IMR-90 (cell line): ENCODE measurements at places on chromosomes 6 and 20. TPM values are rescaled to one million over a fixed set of nuclear protein-coding genes. Genes with fewer than 3 reads are reported as not detected.

RRBP1 gene
- total RNA-seq = 90.2 and 99.7 TPM in 2 replicates

PI16 gene
- total RNA-seq = under 0.01 TPM in 1 of 2 replicates, not detected in the other

VSTM2L gene
- under 0.01 and 0.18 TPM in 2 replicates for total RNA-seq

TINAG gene
- not detected in 2 replicates for total RNA-seq

SCRT2 gene
- total RNA-seq = not detected in 2 replicates

ZC2HC1B gene
- not detected in 2 replicates for total RNA-seq

ABCC10 gene
- 4.7 and 7.0 TPM in 2 replicates for total RNA-seq

PCK1 gene
- not detected in 2 replicates for total RNA-seq

PIGT gene
- 27.2 and 31.2 TPM in 2 replicates for total RNA-seq

HCRTR2 gene
- under 0.01 TPM in 1 of 2 replicates, not detected in the other for total RNA-seq

SRSF12 gene
- total RNA-seq = 0.28 and 0.36 TPM in 2 replicates

TNFAIP3 gene
- total RNA-seq = 4.4 and 5.0 TPM in 2 replicates

TREML2 gene
- not detected in 2 replicates for total RNA-seq

CENPB gene
- total RNA-seq = 59.1 and 72.2 TPM in 2 replicates

DPPA5 gene
- total RNA-seq = not detected in 2 replicates

MOG gene
- total RNA-seq = not detected in 2 replicates

TCP11 gene
- 0.36 and 0.56 TPM in 2 replicates for total RNA-seq

MEP1A gene
- total RNA-seq = not detected in 2 replicates

SLC17A3 gene
- total RNA-seq = not detected in 2 replicates

BPI gene
- total RNA-seq = not detected in 2 replicates

NKX2-4 gene
- not detected in 2 replicates for total RNA-seq

SCUBE3 gene
- 19.9 and 21.1 TPM in 2 replicates for total RNA-seq

AIF1 gene
- total RNA-seq = not detected in 2 replicates

RBBP8NL gene
- not detected in 2 replicates for total RNA-seq

DOP1A gene
- 32.4 and 35.8 TPM in 2 replicates for total RNA-seq

RNF182 gene
- 6.4 and 9.1 TPM in 2 replicates for total RNA-seq

CRYBG1 gene
- total RNA-seq = 1.1 TPM in 2 replicates

CYP39A1 gene
- under 0.01 TPM in 1 of 2 replicates, not detected in the other for total RNA-seq

C6orf47 gene
- 13.1 and 14.2 TPM in 2 replicates for total RNA-seq

ANKRD6 gene
- total RNA-seq = 0.18 and 0.28 TPM in 2 replicates

DYNLRB1 gene
- total RNA-seq = 78.0 and 82.4 TPM in 2 replicates

KIF6 gene
- under 0.01 TPM in 1 of 2 replicates, not detected in the other for total RNA-seq

PRL gene
- not detected in 2 replicates for total RNA-seq

FERMT1 gene
- 1.7 and 2.3 TPM in 2 replicates for total RNA-seq

CDK5RAP1 gene
- total RNA-seq = 22.2 and 28.1 TPM in 2 replicates

SLC22A23 gene
- total RNA-seq = 0.56 and 0.72 TPM in 2 replicates

TSPO2 gene
- not detected in 2 replicates for total RNA-seq

CCN6 gene
- total RNA-seq = not detected in 2 replicates

LTA gene
- not detected in 2 replicates for total RNA-seq

CRISP2 gene
- not detected in 2 replicates for total RNA-seq

IL17A gene
- not detected in 2 replicates for total RNA-seq
